ENCODE measurements at places on chromosomes 5 and 9. TPM values are rescaled to one million over a fixed set of nuclear protein-coding genes. Genes with fewer than 3 reads are reported as not detected.

The PCDHGB3 gene
- 7.1 TPM for total RNA-seq

The DNAI1 gene
- total RNA-seq = 0.58 TPM

The FGF18 gene
- 0.29 TPM for total RNA-seq

The DMRTA1 gene
- 1.2 TPM for total RNA-seq

The SLC6A7 gene
- not detected for total RNA-seq

The ISL1 gene
- not detected for total RNA-seq

The SPATA31C1 gene
- not detected for total RNA-seq

The CLK4 gene
- total RNA-seq = 21.3 TPM

The IFNA13 gene
- not detected for total RNA-seq

The PCDHB9 gene
- total RNA-seq = 0.17 TPM

The FOXD4 gene
- total RNA-seq = 0.17 TPM

The RNF180 gene
- total RNA-seq = 2.0 TPM

The IQGAP2 gene
- total RNA-seq = 6.1 TPM

The FOXD4L3 gene
- total RNA-seq = not detected
